Caki2 (cell line): ENCODE measurements at places on chromosomes 1 and 21. TPM values are rescaled to one million over a fixed set of nuclear protein-coding genes. Genes with fewer than 3 reads are reported as not detected.

DNA sequence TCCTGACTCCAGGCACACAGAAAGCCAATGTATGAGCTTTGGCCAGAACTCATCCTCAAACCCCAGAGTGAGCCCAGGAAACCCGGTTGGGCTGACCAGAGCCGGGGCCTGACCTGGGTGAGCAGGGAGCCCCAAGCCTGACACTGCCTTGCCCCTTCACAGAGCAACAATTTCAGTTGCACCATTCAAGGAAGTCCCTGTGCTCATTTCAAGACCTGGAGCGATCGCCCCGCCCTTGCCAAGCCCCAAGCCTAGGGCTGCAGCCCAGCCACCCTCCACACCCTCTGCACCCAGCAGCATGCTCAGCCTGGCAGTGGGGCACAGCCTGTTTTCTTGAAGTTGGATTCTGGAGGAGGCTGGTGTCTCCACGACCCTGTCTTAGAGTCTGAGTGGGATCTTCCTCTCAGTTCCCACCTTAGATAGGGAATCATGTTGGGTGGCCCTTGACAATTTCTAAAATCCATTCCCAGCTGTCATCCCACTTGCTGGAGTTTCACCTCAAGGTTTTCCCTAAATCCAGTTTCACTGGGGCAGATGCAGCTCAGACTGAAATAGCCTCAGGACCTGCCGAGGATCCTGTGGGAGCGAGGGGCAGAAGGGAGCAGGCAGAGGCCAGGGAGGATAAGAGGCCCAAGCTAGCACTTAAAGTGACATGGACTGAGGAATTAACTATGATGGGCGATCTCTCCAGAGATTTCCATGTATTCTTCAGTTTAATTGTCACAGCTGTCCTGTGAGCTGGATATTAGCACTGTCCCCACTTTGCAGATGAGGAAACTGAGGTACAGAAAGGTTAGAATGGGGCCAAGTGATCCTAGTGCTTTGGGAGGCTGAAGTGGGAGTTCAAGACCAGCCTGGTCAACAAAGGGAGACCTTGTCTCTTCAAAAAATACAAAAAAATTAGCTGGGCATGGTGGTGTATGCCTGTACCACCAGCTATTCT is 2.5 kb downstream of the NBL1 start:
- no peak for DNase-seq

Gene CFAP126
- not detected in 2 replicates for total RNA-seq

Gene CFHR1
- 1.0 TPM in 1 of 2 replicates, not detected in the other for total RNA-seq

GRCh38 chr1:20505488-20505887 is 2.5 kb downstream of the MUL1 start:
- DNase-seq, result no peak

DNA sequence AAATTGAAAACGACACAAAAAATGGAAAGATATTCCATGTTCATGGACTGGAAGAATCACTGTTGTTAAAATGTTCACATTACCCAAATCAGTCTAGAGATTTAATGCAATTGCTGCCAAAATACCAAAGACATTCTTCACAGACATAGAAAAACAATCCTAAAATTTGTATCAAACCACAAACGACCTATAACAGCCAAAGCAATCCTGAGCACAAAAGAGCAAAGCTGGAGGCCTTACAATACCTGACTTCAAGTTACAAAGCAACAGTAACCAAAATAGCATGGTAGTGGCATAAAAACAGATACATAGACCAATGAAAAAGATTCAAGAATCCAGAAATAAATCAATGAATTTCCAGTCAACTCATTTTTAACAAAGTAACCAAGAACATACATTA is 1077.3 kb downstream of the KCNT2 start:
- DNase-seq, result no peak

GRCh38 chr1:40185951-40186864 is 25.0 kb downstream of the RLF start:
- DNase-seq, result no peak

Gene TMEM81
- total RNA-seq, result 0.67 and 0.91 TPM in 2 replicates

Gene SYTL1
- 39.3 and 46.3 TPM in 2 replicates for total RNA-seq

Gene ENAH
- total RNA-seq, result 69.6 and 87.9 TPM in 2 replicates

- DNase-seq, result no peak
These were observed 227.4 kb downstream of the HLX start for GRCh38 chr1:221106616-221107015.

Gene RIPPLY3
- not detected in 2 replicates for total RNA-seq

DNA sequence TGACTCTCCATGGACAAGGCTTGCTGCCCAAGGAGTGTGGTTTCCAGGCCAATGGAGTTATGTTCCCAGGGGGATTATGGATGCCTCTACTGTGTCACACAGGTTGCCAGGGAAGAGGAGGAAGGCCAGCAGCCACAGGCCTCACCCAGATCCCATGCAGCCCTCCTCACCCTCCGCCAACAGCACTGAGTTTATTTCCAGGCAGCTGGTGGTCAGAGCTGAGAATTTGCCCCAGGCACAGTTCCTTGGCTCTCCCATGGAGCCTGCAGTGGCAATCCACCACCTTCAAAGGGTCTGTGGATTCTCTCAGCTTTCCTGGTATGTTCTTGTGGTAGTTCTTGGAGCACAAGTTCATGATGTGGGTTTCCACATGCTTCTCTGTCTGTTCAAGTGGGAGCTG is 79.2 kb downstream of the NTNG1 start:
- no peak for DNase-seq

GRCh38 chr1:92854101-92854785 is 22.4 kb downstream of the RPL5 start:
- DNase-seq, result no peak

DNA sequence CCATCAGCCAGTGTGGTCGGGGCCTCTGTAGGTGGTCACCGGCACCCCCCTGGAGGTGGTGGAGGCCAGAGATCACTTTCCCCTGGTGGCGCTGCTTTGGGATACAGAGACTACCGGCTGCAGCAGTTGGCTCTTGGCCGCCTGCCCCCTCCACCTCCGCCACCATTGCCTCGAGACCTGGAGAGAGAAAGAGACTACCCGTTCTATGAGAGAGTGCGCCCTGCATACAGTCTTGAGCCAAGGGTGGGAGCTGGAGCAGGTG is 961 bp downstream of the RBM15 start:
- DNase-seq, result no peak

Gene OTUD7B
- 4.0 and 16.5 TPM in 2 replicates for total RNA-seq

DNA sequence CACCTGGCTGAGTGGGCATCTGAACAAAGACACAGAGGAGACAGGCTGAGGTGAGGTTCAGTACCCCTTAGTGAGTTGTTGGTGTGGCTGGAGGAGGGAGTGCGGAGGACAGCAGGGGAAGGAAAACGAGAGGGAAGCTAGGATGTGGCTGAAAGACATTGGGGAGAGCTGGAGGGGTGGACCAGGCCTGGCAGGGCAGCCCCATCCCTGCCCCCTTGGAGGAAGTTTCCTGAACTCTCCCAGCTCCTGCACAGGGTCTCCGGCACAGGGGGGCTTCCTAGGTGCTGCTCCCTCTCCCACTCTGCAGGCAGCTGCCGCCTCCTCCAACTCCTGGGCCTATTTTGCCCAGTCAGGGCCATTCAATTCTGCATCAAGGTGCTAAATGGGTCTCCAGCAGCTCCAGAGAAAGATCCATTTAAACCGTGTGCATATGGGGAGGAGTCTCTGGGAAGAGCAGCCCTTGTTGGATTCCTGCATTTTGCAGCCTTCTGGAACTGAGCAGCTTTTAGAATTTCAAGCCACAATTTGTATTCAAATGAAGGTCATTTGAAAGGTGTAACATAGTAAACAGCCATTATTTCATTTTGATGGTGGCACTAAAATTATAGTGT is 193.9 kb downstream of the CAMTA1 start:
- DNase-seq, result no peak

Gene TNFRSF8
- 0.30 TPM in 1 of 2 replicates, not detected in the other for total RNA-seq

Gene IRF6
- total RNA-seq, result not detected in 2 replicates
